ENCODE measurements at places on chromosomes 4 and X.
A peak's percentile ranks its signal among the peaks of the same experiment; 100 is the strongest.

DNA sequence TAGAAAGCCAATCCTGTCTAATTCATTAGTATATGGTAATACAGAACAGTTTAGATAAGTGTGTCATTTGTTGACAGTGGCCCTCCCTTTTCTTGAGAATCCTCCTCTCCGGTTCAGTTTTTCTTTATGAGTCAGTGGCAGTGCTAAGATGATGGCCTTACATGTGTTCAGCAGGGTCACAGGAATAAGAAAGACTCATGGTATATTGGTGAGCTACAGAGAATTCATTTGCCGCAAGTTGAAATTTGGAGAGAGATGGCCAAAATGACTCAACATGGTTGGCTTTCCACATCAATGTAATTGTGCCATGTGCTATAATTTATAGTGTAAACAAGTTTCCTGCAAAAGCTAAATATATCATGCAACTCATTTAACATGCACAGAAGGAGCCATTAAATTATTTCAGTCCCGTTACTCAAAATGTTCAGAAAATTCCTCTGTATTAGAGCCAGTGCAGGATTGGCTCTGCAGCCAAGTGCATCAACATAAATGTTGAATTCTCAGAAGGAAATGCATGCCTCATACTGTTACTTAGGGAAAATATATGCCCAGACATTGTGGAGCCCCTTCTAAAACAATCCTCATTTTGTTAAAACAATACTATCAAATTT lies 374.3 kb downstream of the AFF2 start:
- no peak for DNase-seq

- DNase-seq: no peak
These were observed 468.2 kb upstream of the DIPK2B start for GRCh38 chrX:45668686-45669443.

- DNase-seq: no peak
These were observed 335.7 kb downstream of the BMPR1B start for GRCh38 chr4:95093460-95093859.

GRCh38 chr4:577499-578450 lies 1.7 kb upstream of the TMEM271 start:
- no peak for DNase-seq

DNA sequence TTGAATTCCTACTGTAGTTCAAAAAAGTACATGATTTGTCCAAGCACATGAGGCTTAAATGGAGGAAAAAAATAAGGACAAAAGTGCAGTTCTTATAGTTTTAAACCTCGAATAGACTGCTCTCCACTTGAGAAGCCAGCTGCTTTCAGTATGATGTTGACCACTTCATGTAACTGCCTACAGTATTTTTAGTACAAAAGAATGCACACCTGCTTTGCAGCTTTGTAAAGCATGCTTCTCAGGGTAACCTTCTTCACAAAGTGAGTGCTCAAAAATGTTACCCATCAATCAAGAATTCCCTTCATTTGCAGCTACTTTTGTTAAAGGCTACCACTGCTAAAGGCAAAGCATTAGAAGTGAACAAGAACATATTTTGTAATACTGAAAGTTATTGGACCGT lies 83.4 kb upstream of the FAM47B start:
- no peak for DNase-seq

GRCh38 chr4:7823416-7823824 lies 116.2 kb downstream of the AFAP1 start:
- no peak for DNase-seq

- no peak for DNase-seq
These were observed 475.2 kb downstream of the RPA4 start for GRCh38 chrX:97358941-97359340.

- DNase-seq: no peak
These were observed 60.6 kb downstream of the ANXA10 start for GRCh38 chr4:168152837-168153500.

- DNase-seq: no peak
These were observed 62.6 kb downstream of the GATB start for GRCh38 chr4:151698213-151698612.

GRCh38 chr4:98519268-98519977 lies 139.0 kb downstream of the TSPAN5 start:
- no peak for DNase-seq

DNA sequence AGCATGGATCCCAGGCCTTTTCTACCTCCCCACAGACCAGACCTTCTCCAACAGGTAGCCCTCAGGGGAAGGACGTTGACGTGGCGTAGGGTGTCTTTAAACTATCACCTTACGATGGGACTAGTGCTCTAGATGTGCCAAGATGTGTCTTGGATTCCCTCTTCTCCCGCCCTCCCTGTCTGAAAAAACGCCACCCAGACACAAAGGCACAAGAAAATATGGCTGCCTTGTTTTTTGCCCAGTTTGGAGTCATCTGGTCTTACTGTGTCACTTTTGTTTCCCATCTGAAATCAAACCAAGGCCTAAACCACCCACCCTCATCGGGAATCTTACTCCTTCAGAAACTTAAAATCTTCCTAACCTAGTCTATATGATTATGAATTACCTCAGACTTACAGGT lies 235.4 kb downstream of the OR13H1 start:
- no peak for DNase-seq

DNA sequence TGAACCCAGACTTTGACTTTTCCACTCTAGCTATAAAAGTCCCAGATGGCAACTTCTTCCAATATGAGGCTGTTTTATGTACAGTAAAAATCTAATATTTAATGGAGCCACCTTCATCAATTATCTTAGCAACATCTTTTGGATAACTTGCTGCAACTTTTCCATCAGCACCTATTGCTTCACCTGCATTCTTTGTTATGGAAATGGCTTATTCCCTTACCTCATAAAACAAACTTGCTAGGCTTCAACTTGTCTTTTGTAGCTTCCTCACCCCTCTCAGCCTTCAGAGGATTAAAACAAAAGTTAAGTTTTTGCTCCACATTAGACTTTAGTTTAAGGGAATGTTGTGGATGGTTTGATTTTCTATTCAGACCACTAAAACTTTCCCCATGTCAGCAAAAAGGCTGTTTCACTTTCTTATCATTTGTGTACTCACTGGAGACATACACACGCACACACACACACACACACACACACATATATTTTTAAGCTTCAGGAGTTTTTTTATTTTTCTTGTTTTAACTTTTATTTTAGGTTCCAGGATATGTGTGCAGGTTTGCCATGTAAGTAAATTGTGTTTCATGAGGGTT lies 1296.1 kb upstream of the PABPC4L start:
- no peak for DNase-seq

DNA sequence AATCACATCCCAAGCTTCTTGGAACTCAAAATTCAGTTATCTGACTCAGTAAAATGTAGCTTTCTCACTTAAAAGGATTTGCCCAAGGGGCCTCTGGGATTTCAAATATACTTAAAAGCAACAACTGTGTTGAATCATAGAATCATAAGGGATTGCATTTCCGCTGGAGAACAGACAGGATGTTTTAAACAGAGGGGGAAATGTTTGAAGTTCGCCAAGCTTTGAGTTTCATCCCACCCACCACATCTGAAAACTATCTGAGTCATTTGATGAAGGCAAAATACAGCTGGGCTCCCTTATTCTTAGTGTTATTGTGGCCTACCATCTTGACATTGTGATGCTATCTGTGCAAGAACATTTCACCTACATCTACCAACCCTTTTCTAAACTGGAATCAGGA lies 73.5 kb downstream of the PPP1R2C start:
- DNase-seq: no peak

- DNase-seq: no peak
These were observed 77.1 kb upstream of the UCP1 start for GRCh38 chr4:140645614-140646412.

DNA sequence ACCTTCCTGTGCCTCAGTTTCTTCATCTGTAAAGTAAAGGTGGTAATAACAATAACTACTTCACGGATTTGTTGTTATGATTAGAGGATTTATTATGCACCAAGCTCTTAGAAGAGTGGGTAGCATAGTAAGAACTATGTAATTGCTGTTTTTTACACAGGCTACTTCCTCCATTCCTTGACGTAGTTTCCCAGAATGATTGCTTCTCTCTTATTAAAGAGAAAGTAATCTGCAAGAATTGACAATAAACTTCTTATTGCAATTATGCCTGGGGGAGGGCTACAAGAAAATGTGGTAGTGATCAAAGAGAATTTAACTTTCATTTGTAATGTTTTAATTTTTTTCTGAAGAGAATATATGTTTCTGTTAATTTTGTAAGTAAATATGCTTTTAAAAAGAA lies 238.7 kb downstream of the GASK1B start:
- DNase-seq: peak; percentile 31

DNA sequence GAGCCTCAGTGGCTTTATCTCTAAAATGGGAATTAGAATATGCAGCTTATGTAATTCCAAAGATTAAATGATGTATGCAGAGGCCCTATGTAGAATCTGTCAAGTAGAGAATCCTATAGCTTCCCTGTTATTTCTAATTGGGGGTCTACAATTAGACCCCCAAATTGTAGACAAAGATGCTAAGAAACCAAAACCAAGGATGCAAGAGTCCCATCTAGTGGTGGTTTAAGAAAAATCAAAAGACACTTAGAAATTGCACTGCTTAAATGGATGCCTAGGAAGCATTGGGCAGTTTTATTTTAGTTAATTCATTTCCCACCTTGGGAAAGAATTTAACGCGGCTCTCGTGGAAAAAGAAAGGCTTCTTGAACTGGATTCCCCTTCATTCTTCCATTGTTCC lies 115.2 kb downstream of the GABRA2 start:
- DNase-seq: no peak

DNA sequence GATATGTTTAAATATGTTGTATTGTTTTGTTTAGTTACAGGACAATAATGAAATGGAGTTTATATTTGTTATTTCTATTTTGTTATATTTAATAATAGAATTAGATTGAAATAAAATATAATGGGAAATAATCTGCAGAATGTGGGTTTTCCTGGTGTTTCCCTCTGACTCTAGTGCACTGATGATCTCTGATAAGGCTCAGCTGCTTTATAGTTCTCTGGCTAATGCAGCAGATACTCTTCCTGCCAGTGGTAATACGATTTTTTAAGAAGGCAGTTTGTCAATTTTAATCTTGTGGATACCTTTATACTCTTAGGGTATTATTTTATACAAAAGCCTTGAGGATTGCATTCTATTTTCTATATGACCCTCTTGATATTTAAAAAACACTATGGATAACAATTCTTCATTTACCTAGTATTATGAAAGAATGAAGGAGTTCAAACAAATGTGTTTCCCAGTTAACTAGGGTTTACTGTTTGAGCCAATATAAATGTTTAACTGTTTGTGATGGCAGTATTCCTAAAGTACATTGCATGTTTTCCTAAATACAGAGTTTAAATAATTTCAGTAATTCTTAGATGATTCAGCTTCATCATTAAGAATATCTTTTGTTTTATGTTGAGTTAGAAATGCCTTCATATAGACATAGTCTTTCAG lies 26.9 kb downstream of the NUDT6 start:
- DNase-seq: no peak

DNA sequence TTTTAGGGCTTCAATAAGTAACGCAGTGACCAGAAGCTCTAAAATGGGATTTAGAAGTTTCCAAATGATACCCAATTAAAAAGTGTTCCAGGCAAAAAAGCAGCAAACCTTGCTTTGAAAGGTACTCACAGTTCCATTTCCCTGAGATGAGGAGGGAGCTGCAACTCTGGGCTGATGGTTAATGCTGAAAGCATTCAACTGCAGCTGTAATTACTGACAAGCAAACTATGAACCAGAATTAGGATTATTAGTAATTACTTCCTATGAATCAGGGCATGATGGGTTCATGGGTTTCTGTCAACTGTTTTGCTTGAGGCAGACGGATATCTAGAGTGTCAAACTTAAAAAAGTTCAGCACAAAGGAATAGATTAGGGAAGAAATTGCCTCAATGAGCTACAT lies 357.4 kb downstream of the STIM2 start:
- no peak for DNase-seq

GRCh38 chr4:87213421-87214075 lies 6.9 kb downstream of the KLHL8 start:
- peak; percentile 49 for DNase-seq

DNA sequence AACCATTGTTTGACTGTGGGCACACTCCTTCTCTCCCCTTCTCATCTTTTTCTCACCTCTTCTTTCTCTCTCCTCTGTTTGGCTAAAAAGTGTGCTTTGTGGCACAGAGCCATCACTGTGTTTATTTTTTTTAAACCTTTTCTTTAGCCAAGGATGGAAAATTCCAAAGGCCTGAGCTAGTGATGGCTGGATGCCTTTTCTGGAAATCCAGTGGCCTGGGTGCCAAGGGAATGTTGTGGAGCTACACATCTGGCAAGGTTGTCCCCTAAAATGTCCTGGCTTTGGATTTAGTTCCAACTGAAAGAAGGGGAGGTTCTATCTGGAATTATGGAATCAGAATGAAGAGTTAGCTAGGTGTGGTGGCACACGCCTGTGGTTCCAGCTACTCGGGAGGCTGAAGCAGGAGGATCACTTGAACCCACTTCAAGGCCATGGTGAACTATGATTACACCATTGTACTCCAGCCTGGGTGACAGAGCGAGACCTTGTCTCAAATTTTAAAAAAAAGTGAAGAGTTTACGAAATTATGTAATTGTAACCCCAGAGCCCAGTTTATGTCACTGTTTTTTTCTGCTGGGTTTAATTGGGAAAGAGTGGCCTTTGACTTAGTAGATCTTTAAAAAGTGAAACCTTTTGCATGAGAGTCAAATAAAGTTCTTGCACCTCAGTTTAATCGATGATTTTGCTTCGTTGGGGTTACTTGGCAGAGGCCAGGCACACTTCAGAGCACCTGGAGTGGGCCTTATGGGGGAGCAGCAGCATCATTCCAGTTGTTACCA lies 17.7 kb downstream of the DOCK11 start:
- no peak for DNase-seq

DNA sequence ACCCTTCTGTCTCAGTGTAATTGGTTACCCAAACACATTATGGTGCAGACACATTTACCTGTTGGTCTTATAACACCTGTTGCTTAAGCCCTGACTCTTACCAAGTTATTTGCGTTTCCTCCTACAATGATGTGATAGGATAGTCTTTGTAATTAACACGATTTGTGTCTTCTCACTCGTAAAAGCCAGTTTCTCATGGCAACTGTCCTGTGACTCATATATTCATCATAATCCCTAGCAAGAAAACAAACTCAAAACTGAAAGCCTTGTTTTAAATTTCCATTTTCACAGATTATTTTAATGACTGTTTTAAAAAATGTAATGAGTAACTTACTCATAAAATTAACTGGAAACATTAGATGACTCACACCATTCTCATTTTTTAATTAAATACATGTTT lies 495.2 kb downstream of the NLGN4X start:
- DNase-seq: no peak

GRCh38 chrX:12977761-12978204 lies 2.9 kb downstream of the TMSB4X start:
- no peak for DNase-seq

DNA sequence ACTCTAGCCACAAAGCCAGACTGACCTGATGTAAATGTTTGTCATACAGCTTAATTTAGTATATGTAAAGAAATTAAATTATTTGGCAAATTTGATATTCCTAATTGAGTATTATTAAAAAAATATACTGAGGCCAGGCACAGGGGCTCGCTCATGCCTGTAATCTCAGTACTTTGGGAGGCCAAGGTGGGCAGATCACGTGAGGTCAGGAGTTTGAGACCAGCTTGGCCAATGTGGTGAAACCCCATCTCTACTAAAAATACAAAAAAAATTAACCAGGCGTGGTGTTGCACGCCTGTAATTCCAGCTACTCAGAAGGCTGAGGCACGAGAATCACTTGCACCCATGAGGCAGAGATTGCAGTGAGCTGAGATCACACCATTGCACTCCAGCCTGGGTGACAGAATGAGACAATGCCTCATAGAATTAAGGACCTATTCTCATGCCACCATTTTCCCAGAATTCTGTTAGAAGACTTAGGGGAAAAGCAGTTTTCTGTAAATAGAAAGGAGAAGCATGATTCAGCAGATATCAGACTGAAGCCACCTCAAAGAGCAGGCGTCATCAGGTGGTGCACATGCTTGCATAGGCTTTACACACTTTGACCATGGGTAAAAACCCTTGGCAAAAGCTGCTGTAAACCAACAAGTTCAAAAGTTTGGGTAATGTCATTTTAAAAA lies 6.1 kb downstream of the UBQLN2 start:
- peak; percentile 49 for DNase-seq

Data from inflammatory macrophage (primary cell).